ENCODE measurements at places on chromosomes 4 and X.

DNA sequence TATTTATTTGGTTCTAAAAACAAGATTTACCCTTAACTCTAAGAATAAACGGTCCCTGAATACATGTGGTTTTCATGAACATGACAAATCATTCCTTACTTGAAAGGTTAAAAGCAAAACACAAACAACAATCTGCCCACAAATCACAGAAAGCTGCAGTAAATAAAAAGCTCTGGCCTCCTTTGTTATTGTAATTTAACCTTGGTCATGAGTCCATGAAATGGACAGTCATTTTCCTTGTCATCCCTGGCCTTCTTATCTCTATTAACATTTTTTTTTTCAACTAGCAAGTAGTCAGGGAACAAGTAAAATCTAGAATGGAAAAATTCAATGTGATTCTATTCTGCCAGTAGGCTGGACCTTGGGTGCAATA lies 92.7 kb downstream of the SCD5 start:
- DNase-seq: no peak

DNA sequence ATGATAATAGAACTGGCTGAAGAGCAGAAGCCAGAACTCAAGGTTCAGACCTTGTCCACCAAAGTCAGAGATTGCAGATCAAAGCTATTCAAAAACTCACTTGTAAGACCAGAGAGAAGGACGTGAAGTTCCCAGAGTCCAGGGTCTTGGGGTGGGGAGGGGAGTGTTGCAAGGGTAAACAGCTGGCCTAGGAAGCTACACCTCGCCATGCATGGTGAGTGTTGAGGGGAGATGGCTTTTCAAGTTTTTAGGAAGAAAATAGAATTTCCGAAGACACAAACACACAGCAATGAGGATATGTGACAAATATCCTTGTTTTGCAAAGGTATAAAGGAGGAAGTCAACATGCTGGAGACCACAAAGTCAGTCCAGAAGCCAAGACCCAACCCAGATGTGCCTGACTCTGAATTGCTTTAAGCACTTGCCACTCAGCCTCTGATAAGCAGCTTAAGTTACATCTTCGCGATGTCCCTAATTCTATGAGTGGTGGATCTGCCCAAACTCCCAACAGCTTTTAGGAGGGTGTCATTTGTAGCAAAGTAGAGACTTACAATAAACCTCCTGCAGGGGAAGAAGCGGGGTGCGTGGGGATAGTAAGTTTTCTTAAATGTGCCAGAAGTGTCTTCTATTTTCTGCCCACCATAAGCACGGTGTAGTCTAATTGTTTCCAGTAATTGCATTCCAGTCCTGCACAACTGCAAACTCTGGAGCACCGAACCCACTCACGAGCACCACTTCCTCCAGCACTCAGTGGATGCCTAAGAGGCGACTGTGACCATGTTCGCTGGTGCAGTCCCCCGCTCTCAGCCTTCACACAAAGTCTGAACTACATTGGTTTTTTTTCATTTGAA lies 26.5 kb downstream of the HAND2 start:
- DNase-seq: no peak

GRCh38 chr4:8236106-8236919 lies 33.2 kb upstream of the HTRA3 start:
- DNase-seq: no peak

DNA sequence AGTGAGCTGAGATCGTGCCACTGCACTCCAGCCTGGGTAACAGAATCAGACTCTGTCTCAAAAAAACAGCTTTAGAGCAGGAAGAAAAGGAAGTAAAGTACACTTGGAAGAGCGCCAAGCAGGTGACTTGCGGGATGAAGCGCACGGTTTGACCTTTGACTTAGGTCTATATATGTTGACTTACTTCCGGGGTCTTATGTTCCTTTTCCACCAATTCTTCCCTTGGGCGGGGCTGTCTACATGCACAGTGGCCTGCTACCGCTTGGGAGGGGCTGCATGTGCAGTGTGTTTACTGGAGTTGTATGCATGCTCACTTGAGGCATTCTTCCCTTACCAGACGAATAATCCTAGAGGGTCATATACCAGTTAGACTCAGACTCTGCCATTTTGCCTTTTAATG lies 108.6 kb downstream of the APOOL start:
- no peak for DNase-seq

GRCh38 chr4:153954654-153955053 lies 165.8 kb upstream of the SFRP2 start:
- DNase-seq: no peak

DNA sequence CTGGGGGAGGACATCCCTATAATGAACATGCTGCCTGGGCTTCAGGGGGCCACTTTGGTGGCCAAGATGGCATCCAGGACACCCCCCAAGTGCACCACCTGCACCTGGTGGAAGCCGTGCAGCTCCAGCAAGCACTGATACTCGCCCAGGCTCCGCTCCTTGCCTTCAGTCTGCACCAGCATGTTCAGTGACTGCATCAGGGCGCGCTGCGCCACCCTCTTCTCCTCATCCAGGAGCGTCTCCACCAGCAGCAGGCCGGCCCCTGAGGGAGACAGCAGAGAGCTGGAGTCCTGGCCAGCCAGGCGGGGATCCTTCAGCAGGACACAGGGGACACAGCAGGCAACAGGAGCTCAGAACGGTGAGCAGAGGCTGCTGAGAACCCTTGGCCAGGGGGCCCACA lies 11.3 kb upstream of the SLC25A6 start:
- DNase-seq: no peak

GRCh38 chr4:169050284-169050683 lies 40.2 kb upstream of the CBR4 start:
- no peak for DNase-seq

- DNase-seq: no peak
Observed at GRCh38 chrX:13271511-13271910, 48.3 kb downstream of the ATXN3L start.

- DNase-seq: no peak
Observed at GRCh38 chrX:63282077-63282476, 69.1 kb downstream of the SPIN4 start.

- DNase-seq: no peak
Observed at GRCh38 chr4:39037491-39037825, 5.2 kb upstream of the TMEM156 start.

DNA sequence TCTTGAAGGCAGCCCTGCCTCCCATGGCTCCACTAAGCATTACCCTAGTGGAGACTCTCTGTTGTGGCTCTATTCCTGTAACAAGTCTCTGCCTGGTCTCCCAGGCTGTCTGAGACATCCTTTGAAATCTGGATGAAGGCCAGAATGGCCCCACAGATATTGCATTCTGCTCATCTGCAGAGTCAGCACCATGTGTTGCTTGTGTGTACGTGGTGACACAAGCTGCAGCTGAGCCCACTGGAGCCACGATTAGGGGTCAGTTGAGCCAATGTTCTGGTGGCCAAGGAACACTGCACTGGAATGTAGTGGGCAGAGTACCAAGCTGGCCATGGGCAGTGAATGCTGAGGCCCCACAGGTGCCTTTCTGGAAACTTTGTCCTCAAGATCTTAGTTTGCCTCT lies 29.2 kb downstream of the GRID2 start:
- no peak for DNase-seq

DNA sequence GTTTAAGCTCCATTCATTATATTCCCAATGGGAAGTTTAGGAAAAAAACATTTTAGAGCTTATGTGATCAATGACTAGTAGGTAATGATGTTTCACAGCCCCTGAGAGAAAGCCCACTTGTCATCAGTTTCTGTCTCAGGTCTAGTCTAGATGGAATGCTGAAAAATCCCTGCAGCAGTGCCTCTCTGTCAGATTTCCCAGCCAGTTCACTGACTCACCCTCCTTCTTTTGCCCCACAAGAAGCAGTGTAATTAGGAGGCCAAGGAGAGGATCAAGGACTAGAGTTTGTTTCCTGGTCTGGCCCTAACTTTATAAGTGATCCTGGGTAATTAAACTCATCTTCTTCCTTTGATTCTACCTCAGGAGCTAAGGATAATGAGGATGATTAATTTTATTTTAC lies 118.7 kb upstream of the ANXA3 start:
- peak; percentile 81 for DNase-seq

DNA sequence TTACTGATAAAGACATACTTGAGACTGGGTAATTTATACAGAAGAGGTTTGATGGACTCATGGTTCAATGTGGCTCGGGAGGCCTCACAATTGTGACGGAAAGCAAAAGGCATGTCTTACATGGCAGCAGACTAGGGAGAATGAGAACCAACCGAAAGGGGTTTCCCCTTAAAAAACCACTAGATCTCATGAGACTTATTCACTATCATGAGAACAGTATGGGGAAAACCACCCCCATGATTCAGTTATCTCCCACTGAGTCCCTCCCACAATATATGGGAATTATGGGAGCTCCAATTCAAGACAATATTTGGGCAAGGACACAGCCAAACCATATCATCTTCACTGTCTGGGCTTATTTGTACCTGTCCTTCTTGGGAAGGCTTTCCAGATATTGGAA lies 22.8 kb upstream of the MUC7 start:
- DNase-seq: no peak

DNA sequence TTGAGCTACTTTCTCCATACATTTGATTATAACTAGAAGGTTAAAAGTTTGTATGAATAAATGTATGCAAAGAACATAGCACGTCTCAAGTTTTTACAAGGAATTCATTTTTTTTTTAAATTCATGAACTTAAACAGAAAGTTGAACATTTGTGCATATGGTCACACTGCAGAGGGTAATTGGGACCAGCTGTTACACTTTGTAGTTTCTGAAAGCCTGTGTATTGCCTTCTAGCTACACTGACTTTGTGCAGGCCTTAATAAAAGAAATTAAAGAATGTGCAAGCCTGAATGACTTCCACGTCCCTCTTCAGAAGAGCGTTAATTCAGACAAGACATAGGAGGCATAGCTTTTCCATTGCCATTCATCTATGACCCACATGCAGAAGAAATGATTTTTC lies 153.1 kb upstream of the PCDH18 start:
- DNase-seq: peak; percentile 20

DNA sequence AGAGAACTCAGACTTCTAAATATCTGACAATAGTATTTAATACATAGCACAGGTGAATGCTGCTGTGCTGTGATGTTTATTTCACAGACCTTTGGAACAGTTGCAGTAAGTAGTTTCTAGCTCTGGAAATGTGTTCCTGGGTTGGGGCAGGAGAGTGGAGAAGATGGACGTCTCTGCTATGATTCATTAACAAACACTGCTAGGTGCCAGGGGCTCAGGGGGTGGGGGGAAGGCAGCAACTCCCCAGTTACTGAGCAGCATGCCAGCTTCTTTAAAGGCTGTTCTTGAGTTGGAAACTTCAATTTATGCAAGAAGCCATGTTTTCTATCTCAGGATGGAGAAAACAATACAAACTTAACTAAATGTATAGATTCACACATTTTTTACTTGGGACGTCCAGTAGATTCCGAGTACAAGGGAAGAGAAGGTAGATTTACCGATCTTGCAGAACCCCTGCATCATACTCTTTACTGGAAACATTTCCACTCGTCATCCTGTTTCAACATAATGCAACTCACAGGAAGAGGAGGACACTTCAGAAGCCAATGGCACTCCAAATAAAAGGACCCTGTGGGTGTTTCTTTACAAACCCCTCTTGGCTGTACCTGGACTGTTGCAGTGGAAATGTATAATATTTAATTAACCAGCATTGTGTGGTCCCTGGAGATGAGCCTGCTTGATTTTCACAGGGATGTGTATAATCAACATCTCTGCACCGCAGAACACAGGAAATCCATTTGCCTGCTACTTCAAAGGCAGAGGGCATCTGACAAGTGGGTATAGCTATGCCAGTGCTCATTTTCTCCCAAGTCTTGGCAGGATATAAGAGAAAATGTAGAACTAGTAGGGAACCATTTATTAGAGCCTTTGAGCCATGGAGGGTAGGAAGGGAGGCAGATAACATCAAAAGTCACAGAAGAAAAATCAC lies 171.4 kb downstream of the SH3KBP1 start:
- DNase-seq: no peak

DNA sequence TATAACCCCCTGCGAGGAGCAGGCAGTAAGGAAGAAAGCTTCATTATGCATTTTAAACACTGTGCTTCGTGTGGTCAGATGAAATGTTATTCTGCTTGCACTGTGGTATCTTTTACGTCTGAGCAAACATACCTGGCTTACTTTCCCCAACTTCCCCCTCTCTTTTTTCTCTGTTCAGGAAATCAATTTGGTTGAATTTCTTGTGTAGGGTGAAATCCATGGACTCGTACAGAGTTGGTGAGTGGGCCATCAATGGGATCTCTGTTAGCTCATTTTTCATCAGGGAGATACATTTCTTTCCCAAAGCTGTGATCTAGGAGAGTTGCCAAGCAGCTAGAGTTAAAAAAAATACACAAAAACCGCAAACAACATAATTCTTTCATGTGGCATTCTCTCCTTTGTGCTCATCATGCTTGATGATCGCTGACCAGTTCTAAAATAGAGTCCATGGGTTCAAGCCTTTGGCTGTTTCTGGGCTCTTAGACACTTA lies 98.5 kb downstream of the FRAS1 start:
- DNase-seq: peak; percentile 45

- no peak for DNase-seq
Observed at GRCh38 chrX:132171881-132172280, 44.1 kb upstream of the FRMD7 start.

- no peak for DNase-seq
Observed at GRCh38 chrX:21740329-21741274, 17.3 kb downstream of the SMPX start.

- peak; percentile 11 for DNase-seq
Observed at GRCh38 chr4:132108784-132109183, 1040.3 kb upstream of the PCDH10 start.

- no peak for DNase-seq
Observed at GRCh38 chrX:32280489-32280888, 930.9 kb downstream of the DMD start.

DNA sequence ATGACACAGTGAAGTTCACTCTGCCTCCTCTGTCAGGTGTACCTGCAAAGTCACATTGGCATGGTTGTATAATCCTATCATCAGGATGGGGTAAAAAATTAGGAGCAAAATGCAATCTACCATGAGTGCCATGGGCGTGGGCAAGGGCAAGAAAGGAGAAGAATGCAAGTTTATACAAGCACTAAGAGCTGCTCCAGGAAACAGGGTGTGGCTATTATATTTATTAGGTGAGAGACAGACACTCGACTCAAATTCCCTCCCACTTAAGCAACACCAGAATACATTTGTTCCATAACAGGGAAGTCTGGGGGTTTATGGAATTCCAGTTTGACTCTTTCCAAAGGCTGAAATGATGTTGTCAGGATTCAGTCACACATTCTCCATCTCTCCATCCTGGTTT lies 378.8 kb downstream of the BCOR start:
- DNase-seq: no peak

- DNase-seq: no peak
Observed at GRCh38 chr4:69376450-69376849, 96.2 kb downstream of the UGT2B28 start.

DNA sequence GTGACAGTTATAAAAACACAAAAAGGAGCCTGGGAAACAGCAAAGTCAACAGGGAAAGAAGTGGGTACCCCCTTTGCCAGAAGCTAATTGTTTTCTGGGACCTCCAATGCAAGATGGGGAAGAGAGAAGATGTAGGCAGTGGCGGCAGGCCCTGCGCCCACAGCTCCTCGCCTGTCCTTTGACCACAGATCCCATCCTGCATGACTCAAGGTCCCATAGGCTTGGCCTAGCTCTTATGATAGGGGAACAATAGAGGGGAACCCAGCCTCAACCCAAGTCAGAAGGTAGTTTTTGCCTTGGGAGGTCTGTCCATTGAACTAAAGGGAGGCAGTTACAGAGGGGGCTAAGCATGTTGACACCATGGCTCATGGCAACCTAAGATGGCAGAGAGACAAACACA lies 14.2 kb downstream of the ZMYM3 start:
- no peak for DNase-seq
